Hematopoietic multipotent progenitor cell treated with erythropoietin and hydrocortisone succinate and interleukin-3 and kit ligand, for 15 days (in vitro differentiated cells): ENCODE measurements at places on chromosomes 13 and 19.
A peak's percentile ranks its signal among the peaks of the same experiment; 100 is the strongest.

DNA sequence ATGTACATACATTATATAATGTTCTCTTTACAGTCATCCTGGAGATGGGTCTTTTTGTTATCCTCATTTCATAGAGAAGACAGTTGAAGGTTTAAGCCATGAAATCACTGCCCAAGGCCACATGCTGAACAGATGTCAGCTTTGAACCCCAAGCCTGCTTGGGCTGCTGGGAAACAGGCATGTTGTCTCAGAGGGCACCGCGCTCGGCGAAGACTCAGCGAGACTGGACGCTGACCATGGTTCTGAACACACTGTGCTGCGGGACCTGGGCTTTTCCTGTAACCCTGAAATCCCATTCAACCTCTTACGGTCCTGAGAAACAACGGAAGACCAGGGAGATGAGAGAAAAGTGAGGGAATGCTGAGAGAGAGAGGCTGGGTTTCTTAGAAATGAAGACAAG, 27.3 kb downstream of the LRFN3 start:
- DNase-seq: no peak

DNA sequence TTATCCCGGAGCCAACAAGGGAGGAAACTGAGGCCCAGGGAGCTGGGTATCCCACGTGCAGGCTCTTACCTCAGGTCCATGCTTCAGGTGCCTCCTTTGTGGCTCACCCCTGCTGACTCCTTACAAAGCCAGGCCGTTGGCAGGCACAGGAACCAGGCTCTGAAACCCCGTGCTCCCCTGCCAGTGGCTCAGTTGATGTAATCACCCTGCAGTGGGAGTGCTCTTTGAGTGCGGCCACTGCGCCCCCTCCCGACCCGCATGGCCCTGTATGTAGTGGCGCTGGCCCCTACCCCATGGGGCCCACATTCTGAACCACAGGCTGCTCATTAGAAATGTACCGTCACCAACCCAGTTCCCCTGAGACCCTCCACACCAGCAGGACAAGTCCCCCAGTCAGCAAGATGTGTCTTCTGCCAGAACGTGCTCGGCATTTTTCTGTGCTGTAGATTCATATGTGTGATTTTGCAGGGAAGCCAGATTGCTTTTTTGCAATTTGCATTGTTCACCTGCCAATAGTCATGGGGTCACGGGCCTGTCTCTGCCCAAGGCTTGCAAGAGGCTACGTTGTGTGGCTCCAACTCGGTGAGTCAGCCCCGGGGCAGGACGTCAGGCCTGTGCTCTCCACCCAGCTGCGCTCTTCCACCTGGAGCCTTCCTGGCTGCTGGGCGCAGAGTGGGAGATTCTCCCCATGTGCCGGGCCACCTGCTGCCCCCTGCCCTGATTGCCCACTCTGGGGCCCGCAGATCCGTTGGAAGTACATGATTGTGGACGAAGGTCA, 60.3 kb downstream of the SMARCA4 start:
- DNase-seq: no peak

- no peak for DNase-seq
These were observed 238.8 kb downstream of the RFC3 start for GRCh38 chr13:34056733-34057258.

- DNase-seq: no peak
These were observed 71.1 kb upstream of the RGCC start for GRCh38 chr13:41386211-41386610.

DNA sequence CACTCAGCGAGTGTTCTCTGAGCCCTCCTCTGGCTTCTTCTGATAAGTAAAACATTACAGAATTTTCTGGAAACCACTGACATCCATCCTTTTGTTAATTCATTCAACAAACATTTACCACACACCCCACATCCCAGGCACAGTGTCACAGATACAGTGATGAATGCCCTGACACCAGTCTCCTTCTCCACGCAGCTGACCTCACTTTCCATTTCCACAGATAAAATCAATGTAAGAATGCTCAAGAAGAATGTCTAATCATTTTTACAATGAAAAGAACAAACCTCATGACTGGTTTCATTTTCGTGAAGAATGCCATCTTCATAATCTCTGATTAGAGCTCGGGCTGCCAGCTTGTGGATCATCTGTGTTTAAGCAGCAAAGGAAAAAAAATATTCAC, 69.2 kb downstream of the PARP4 start:
- no peak for DNase-seq

DNA sequence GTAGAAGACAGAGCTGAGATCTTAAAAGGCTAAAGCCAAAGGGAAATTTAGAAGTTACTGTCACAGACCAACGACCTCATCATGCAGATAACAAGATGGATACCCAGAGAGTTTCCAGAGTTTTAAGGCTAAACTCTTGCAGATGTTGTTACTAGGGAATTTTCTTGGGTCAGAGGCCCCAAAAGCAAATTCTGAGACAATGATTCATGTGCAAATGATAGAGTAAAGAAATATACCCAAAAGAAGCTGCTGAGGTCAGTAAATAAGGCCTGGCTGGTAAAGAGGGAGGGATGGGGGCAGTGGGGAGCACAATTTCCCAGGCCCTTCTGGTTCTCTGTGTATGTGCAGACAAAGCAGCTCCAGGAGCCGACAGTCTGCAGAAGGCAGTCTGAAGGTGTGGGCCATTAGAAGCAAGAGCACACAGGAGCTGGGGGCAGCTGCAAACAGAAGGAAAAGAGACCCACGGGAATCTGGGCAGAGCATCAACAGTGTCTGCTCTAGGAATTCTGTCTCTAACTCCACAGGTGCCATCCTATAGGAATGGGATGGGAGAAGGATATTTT, 330.8 kb downstream of the TBC1D4 start:
- DNase-seq: no peak

GRCh38 chr19:42657556-42657955, 62.8 kb upstream of the CEACAM8 start:
- DNase-seq: no peak

GRCh38 chr13:43684963-43685725, 101.6 kb downstream of the ENOX1 start:
- DNase-seq: no peak

DNA sequence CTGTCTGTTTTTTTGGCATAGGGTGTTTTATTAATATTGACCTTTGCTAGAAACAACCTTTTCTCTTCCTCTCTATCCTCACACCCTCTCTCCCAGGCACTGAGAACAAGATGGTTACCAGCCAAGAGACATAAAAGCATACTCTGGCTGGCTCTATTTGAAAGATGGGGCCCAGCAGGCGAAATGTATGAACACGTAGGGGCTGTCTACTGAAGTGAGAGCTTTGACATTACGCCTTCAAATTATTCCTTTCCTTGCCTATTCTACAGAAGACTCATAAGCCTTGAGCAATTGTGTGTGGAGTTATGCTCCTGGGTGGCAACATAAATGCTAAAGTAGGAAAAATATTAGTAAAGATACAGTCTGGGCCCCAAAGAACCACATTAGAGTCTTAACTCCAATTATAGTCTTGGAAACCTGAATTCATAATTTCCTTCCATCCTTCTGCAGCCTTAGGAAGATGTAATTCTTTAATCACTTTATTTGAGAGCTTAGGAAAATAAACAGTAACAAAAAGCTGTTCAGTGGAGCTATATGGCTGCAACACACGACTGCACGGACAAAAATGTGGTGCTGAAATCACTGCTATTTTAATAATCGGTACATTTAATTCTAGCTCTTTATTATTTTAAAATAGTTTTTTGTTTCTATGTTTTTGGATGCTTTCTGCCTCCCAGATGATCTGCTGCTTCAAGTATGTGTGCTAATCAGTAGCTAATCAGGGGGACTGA, 122.3 kb upstream of the RNF113B start:
- no peak for DNase-seq

GRCh38 chr13:59172076-59172475, 991.7 kb downstream of the DIAPH3 start:
- DNase-seq: no peak

DNA sequence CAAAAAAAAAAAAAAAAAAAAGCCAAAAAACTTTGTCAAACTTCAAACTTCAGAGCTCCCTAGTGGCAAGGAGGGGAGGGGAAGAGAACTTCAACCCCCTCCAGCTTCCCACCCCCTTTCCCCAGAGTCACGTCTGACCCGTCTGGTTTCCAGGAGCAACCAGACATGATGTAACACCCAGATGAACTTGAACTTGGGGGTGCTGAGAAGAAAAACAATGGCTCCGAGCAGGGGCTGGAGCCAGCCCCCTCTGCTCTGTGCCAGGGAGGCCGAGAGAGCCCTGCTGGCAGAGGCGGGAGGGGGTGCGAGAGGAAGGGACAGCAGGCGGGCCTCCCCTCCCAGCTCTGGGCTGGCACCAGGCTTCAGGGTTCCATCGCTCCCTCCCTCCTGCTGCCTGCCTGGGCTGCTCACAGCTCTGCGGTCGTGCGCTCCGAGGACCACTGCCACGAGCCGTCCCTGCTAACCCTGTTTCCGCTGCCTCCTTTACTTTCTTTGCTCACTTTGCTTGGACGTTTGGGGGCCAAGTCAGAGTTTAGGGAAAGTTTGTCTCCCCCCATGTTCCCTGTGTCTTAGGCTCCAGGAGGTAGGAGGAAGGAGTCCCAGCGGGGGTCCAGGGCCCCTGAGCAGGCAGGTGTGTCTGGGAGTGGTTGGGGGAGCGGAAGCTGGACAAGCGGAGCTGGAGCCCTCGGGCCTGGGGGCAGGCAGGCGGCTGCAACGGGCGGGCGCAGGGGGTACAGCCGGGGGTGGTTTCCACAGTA, 11.1 kb downstream of the LYL1 start:
- DNase-seq: no peak

DNA sequence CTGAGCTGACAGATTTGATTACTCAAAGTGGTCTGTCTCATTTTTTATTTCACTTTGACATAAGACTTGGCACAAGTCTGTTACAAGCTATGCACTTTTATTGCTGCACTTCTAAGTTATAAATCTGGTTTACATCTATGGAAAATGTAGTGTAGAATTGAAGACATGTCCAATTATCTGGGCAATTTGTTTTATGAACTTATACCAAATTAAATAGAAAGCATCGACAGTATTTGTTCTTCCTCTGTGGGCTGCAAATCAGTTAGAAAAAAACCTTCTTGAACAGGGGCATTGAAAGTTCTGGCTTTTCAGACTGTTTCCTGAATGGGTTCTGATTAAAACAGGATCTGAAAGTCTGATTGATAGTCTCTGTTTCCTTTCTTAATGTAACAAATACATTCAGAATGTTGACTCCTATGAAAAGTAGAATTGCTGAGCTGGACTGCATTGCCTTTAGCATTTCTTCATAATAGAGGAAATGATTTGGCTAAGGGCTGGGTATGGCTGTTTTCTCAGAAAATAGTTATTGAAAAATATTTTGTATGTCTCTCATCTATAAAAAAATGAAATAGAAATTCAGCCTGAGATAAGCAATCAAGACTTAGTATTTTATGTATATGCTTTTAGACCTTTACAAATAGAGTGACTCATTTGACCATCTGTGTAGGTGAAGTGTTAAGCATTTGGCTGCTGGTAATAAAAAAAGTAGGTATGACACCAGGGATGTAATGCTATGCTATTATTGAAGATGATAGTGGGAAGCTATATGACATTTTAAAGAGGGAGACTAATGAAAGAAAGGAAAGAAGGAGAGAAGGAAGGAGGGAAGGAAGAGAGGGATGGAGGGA, 210.9 kb upstream of the SPRY2 start:
- no peak for DNase-seq

- no peak for DNase-seq
These were observed 83.9 kb upstream of the IRS2 start for GRCh38 chr13:109870274-109870673.

DNA sequence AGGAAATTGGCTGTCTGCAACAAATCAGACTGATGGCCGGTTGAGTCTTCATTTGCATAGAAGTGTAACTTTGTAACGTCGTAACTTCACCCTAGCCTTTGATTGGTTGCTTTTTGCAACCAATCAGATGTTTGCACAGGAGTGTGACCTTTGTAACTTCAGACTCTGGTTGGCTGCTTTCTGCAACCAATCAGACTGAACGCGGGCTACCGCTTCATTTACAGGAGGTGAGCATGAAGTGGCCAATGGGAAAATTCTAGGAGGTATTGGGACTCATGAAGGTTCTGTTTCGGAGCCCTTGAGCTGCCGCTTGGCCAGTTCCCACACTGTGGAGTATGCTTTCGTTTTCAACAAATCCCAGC, 441 bp upstream of the ZNF559 start:
- peak; percentile 51 for DNase-seq

GRCh38 chr13:42333613-42334328, 61.8 kb downstream of the AKAP11 start:
- DNase-seq: no peak

DNA sequence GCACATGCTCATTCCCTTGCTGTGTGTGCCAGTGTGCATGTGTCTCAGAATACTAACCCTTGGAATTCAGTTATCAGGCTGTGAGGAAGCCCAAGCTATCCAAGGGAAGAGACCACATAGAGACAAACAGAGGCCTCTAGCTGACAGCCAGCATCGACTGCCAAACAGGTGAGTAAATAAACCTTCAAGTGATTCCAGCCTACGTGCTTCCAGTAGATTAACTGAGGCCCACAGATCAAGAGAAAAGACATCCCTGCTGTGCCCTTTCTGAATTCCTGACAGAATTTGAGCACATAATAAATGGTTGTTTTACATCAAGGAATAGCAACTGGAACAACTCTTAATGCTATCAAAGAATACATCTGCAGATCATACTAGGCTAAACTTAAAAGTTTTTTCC, 17.5 kb downstream of the ZC3H13 start:
- DNase-seq: no peak

DNA sequence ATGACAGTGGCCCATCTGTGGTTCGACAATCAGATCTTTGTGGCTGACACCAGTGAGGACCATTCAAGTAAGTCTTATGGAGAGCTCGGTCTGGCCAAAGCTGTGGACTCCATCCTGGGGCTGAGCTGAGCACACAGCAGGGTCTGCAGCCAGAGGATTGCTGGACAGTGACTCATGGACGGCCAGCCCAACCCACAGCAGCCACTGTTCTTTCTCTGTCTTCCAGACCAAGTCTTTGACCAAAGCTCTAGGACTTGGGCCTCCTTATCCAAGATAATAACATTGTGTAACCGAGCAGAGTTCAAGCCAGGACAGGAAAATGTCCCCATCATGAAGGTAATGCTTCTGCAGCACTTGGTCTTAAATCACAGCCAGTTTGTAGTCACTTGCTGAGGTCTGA, 12.4 kb downstream of the ATP12A start:
- DNase-seq: no peak

DNA sequence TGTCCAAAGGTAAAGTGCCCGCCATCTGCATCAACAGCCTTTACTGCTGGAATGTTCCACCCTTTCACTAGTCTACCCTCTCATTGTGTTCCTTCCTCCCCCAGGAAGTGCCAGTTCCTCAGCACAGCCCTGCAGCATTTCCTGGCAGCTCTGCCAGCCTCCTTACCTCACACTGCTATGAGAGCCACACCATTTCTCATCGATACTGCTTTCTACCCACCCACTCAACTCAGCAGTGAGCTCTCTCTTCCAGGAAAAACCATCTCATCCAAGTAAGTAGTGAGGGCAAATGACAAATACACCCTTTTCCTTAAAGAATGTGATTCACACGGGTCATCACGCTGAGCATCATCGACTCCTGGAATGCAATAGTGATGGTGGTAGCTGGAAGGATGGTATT, 19.8 kb downstream of the UQCRFS1 start:
- no peak for DNase-seq
